ENCODE measurements at places on chromosomes 13 and 19.

- DNase-seq = no peak
These were observed 1.3 kb downstream of the FCGRT start for GRCh38 chr19:49513746-49514118.

DNA sequence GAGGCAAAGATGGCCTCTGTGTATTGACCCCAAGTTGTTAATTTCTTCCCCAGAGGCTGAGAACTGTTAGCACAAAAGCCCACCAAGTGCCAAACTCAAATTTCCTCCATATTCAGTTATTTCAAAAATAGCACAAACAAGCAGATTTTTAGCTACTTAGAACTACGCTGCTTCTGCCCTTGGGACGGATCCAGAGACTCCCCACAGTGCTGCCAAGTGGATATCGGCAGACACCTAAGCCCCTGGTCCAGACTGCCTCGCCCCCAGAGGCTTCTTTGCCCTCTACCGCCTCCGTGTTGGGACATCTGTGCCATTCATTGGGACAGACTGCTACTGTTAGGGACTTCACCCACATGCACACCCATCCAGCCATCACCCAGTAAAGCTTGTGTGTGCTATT lies 188.3 kb downstream of the POSTN start:
- no peak for DNase-seq

DNA sequence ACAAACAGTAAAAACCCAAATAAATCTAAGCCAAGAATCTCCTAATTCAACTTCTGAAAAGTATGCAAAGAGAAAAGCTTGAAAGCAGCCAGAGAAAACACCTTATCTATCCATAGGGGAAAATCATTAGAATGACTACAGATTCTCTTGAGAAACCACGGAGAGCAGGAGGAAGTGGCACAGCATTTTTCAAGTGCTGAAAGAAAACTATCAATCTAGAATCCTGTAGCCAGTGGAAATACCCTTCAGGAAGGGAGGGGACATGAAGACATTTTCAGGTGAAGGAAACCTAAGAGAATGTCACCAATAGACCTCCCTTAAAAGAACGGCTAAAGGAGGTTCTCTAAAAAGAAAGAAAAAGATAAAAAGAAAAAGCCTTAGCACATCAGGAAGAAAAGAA lies 66.2 kb upstream of the XPO4 start:
- DNase-seq = no peak

DNA sequence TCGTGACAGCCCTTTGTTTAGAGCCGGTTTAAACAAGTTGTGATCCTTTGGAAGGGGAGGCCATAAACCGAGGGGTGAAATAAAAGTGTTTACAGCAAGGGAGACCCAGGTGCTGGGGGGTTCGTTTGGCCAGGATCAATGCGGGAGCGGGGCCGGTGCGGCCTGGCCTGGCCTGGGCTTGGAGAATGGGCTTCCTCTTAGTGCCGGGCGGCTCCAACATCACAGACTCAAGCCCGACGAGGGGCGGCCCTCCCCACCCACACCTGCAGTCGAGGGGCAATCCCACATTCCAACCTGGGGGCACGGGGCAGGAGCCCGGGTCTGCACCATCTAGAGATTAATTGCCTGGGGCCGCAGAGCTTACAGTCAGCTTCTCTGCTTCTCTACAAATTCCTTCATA lies 42.8 kb upstream of the GTF3A start:
- DNase-seq = no peak

DNA sequence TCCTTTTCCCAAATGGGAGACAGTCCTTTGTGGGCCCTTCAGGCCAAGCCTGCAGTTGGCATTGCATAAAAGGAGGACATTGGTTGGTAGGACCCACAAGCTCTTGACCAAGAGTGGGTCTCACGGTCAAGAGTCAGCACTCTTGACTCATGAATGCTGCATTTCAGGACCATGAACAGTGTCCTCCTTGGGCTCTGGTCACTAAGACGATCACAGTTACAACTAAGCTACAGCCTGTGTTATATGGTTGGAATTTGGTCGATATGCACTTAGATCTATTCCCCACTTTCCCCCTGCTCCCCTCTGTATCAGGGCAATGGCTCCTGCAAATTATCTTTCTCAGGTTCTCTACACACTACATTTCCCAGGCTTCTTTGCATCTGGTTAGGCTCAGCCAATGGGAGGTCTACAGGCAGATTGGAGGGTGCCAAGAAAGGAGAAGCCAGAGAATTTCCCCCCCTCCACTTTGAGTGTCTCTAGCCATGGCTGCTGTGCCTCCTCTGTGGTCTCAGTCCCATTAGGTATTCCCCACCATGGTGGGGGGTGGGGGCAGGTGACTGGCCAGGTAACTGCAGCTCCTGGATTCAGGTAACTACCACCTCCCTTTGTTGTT lies 3.1 kb upstream of the OLFM2 start:
- DNase-seq = peak; percentile 29

DNA sequence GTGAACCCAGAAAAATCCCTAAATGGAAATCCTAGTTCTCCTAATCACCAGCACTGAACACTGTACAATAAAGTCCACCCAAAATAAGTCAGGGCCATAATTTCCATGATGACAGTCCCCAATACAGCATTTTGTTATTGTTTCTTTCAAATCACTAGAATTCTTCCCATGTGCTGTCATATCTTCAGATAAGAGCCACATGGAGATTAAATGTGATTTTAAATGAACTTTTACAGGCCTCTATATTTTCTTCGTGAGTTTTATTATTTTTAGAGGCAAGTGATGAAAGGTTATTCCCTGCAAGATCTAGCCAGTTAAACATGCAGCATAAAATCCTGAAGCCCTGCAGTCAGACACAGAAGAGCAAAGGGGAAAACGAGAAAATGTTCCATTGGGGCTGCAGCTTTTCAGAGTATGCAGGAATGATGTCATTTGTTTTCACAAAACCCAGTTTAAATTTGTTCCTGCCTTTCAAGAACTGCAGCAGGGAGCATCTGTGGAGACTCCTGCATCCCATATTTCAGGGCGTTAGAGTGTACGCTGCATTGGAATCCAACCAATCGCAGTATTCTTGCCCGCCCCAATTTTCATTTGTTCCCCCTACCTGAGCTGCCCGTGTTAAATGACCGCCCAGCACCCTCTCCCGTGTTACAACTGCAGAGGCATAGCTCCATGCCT lies 167.2 kb upstream of the KLF12 start:
- DNase-seq = no peak

- no peak for DNase-seq
These were observed 2.6 kb downstream of the ACSBG2 start for GRCh38 chr19:6138066-6138465.

GRCh38 chr19:47437500-47437899 lies 18.2 kb upstream of the MEIS3 start:
- DNase-seq = no peak

Measured in PC-3 (cell line).